D341Med (cell line): ENCODE measurements at places on chromosomes 2 and 18.

- no peak for DNase-seq
Measured at GRCh38 chr2:218024336-218024735, 21.5 kb upstream of the TNS1 start.

- DNase-seq = peak; percentile 68
Measured at GRCh38 chr2:213152065-213152794, 818 bp upstream of the IKZF2 start.

DNA sequence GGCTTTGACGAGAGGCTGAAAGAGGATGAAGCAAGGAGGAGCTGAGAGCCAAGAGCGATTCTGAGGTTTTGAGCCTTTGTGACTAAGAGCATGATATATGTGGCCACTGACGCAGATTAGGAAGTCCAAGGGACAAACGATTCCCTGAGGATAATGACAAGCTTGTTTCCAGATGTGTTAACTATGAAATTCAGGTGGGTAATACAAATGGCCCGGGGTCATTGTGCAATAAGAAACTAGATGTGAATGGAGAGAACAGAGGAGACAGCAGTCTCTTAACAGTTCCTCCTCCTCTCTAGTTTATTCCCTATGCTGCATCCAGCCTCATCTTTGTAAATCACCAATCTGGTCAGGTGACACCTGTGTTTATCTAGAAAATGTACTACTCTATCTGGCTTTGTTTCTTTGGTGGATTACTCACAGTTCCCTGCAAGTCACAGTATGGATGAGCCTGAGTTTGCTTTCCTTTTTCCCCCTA, 84.2 kb downstream of the SOCS6 start:
- no peak for DNase-seq

DNA sequence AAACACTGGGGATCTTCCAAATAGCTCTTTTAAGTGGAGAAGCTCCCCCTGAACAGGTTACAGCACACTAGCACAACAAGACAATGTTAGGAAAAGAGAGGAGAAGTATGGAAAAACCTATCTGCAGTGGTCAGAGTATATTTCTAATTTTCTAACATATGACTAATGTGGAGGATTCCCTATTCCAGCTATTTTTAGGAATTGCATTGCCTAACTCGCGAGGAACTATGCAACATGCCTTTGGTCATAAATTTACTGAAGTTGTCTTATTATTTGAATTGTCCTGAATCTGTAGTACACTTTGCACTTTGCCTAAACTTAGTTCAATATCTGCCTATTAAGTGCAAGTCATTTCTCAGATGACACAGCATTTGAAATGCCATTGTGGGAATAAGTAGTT, 381.4 kb downstream of the CCDC85A start:
- no peak for DNase-seq

GRCh38 chr2:177433402-177433801, 40.8 kb downstream of the AGPS start:
- no peak for DNase-seq

DNA sequence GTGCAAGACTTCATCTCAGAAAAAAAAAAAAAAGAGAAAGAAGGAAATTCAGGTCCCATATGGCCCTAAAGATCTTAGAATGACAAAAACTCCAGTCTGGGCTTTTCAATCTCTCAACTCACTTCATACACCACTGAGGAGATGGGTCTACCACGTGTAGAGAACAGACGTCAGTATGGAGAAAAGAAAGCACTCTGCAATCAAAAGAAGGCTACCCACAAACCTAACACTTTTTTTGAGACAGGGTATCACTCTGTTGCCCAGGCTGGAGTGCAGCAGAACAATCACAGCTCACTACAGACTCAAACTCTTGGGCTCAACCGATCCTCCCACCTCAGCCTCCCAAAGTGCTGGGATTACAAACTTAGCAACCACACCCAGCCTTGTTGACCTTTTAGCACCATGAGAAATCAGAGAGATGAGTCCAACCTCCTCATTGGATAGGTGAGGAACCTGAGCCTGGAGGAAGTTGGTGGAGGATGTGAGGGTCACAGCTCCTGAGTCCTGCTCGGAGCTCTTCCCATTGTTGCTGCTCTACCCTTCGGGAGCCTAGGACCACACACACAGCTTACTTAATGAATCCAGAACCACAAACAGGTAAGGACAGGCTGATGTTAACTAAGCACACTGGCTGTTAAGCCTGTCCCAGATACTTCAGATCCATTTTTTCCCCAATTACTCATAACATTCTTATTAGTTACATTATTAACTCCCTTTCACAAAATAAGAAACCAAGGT, 23.7 kb downstream of the TBC1D8 start:
- DNase-seq = no peak

- DNase-seq = no peak
Measured at GRCh38 chr18:77571743-77572142, 322.1 kb downstream of the GALR1 start.

- DNase-seq = no peak
Measured at GRCh38 chr2:218368621-218369153, 12.0 kb downstream of the CATIP start.

- DNase-seq = no peak
Measured at GRCh38 chr2:100292022-100292580, 30.2 kb downstream of the LONRF2 start.

DNA sequence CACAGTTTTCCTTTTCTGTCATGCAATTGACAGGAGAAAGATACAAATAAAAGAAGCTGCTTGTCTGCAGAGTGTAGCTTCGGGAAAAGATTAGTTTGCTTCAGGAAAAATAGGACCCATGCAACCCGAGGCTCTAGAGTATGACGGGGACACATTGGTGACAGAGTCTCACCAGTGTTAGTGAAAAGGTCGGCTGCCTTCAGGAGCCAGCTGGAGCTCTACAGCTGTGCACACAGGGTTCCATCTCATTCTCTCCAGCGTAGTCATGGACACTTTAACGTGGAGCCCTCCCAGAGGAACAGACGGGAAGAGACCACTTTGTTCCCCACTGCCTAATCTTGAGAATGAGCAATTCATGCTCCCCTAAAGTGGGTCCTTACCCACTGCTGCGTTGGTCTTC, 42.9 kb downstream of the FECH start:
- no peak for DNase-seq

DNA sequence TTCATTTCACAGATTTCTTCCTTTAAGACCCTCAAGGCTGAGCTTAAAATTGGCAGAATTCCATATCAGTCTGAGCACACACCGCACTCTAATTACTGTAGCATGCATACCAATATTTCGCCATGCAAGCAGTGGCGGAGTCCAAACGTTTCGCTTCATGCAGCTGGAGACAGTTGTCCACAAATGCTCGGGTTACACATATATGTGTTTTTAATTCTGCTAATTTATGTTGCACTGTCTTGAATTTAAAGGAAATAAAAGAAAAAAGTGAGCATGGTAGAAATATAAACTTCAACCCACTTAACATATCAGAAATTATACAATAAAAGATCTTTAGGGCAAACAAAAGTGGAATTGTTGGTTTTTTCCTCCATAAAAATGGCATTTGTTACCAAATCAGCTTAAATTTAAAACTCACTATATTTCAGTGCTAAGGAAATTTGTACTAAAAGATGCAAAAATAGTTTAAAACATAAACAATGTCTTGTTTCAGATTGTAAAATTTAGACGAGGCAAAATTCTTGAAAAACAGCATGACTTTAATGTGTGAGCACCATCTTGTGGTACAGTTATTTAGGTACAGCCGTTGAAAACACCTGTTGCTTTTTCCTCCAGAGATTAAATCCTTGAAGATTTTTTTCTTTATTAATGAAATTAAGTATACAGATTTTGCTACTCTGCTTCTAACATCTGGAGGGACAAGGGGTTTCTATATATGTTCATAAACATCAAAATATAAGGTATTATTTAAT, 24.1 kb upstream of the KANSL1L start:
- peak; percentile 44 for DNase-seq

- peak; percentile 41 for DNase-seq
Measured at GRCh38 chr2:88690591-88691338, 708 bp upstream of the RPIA start.

DNA sequence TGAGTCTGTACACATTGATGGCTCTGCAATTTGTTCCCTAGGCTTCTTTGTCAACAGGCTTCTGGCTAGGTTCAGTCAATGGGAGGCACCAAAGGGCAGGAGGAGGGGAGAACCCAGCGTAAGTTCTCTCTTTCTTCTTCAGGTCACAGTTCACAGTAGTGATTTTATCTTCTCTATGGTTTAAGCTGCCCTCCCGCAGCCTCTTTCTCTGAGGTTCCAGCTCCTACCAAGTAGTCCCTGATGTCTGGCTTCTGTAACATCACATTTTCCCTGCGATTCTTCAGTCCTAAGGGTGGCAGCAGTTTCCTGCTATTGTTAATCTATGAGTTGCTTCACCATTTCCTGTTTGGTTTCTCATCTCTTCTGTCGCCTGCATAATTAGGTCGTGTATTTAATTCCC, 107.4 kb downstream of the CPO start:
- no peak for DNase-seq

GRCh38 chr2:240783819-240784621, 36.0 kb downstream of the KIF1A start:
- no peak for DNase-seq

- DNase-seq = no peak
Measured at GRCh38 chr2:181810823-181811695, 80.5 kb upstream of the ITPRID2 start.

DNA sequence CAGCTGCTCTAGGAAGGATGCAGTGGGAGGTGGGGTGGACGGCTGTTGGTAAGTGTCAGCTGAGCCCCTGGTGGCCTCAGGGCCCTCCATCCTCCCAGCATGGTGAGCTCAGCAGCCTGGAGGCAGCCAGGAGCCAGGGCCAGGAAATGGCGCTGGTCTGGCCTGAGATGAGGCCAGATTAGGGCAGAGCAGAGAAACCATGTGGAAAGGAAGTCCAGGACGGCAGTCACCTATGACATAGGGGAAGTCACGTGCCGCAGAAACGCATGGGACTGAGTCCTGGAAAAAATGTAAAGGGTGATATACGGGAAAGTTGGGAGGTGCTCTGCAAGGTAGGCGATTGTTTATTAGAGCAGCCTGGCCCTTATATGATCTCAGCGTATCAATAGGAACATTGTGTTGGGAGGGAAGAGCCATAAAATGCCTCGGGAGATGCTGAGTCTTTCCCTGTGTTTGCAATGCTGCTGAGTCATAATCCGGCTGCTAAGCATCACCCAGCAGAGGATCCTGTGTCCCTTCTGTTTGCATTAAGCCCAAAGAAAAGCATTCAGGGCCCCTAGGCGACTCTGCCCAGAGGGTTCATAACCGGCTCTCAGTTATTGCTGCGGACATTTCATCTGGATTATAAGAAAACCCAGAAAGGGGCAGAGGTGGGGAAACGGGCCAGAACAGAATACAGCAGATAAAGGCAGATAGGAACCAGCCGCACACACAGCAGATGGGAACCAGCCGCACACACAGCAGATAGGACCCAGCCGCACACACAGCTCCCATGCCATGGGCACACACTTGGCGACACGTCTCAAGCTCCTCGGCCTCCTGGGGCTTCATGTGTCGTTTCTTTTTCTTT, 30.3 kb upstream of the B3GNT7 start:
- peak; percentile 37 for DNase-seq

DNA sequence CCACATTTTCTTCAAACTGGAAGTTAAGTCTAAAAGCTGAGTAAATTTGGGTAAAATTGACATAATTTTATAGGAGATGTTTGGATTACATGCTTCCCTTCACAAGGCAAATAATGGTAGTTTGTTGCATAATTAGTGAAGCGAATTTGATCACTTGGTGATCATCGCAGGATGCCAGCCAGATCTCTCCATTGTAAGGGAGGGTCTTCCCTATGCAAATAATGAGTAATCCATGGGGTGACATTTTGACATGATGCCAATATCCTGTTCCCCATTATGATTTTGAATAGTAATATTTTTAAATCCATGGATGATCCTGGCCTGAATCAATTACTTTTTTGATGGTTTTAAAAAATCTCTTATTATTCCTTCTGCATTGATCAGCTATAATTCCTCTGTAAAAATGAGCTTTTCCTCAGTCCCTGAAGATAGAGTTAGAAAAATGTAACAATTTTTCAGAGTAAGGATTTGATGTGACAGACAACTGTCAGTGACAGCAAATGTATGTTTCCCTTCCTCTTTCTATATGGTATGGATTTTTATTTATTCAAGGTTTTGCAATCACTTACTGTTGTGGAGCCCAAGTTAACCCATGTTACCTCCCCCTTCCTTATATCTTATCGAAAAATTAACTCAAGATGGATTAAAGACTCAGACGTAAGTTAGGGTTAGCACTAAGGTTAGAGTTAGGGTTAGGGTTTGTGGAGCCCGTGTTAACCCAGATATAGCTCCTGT, 21.4 kb downstream of the CCL20 start:
- no peak for DNase-seq

DNA sequence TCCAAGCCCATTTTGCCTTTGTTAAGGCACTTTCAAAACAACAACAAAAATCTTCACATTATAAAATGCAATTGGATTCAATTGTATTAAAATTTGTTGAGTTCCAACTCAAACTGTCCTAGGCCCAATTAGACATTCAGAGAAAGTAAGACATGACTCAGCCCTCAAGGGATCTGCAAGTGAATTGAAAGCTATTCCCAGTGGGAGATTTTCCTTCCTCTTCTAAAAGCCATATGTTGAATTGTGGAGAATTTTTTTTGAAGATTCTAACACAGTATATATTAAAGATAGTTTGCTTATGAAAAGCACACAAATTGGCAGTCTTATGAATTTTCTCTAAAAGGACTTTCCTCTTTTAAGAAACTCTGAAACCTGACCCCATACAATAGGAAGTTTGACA, 268.0 kb upstream of the PARD3B start:
- DNase-seq = no peak

- DNase-seq = no peak
Measured at GRCh38 chr2:173982918-173983317, 17.7 kb upstream of the SP3 start.

GRCh38 chr2:147826278-147827087, 18.3 kb upstream of the ACVR2A start:
- DNase-seq = no peak

GRCh38 chr2:45212953-45213635, 203.8 kb upstream of the SIX2 start:
- no peak for DNase-seq

DNA sequence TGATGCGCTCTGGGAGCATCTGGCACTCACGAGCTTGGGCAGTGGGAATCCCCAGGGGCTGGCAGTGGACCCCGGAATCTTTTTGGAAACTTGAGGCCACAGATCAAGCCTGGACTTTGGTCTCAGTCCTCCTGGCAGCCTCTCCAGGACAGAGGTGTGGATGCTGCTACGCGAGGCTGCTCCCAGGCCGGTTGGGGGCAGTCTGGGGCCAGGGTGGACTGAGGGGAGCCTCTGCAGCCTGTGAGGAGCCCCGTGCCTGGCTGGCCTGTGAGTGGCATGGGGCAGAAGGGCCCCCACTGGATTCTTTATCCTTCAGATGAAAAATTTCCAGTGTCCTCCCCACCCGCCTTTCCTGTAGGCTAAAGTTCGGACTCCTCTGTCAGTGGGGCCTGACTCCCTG, 12.7 kb upstream of the DES start:
- DNase-seq = peak; percentile 33

- no peak for DNase-seq
Measured at GRCh38 chr2:12006850-12007249, 260.4 kb downstream of the LPIN1 start.

- no peak for DNase-seq
Measured at GRCh38 chr18:58507880-58508279, 121.0 kb downstream of the ALPK2 start.

DNA sequence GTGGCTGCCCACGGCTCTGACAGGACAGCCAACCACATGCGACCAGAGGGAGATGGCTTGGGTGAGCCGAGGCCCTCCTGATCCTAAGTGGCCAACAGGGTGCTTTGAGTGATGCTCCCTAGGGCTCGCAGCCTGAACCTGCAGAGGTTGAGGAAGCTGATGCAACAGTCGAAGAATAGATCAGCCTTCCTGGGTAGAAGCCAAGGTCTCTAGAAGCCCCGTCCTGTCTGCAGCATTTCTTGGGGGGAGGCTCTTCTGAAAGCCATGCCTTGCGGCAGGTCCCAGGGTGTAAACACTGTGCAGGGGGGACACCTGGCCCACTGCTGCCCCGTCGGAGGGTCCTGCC, 136.4 kb downstream of the HDAC4 start:
- DNase-seq = no peak
